ENCODE measurements at places on chromosomes 5 and 9.
A peak's percentile ranks its signal among the peaks of the same experiment; 100 is the strongest.

- DNase-seq: peak; percentile 47
Measured at GRCh38 chr9:71897577-71897976, 13.4 kb downstream of the ABHD17B start.

GRCh38 chr5:132019857-132020555 is 8.5 kb upstream of the ACSL6 start:
- no peak for DNase-seq

DNA sequence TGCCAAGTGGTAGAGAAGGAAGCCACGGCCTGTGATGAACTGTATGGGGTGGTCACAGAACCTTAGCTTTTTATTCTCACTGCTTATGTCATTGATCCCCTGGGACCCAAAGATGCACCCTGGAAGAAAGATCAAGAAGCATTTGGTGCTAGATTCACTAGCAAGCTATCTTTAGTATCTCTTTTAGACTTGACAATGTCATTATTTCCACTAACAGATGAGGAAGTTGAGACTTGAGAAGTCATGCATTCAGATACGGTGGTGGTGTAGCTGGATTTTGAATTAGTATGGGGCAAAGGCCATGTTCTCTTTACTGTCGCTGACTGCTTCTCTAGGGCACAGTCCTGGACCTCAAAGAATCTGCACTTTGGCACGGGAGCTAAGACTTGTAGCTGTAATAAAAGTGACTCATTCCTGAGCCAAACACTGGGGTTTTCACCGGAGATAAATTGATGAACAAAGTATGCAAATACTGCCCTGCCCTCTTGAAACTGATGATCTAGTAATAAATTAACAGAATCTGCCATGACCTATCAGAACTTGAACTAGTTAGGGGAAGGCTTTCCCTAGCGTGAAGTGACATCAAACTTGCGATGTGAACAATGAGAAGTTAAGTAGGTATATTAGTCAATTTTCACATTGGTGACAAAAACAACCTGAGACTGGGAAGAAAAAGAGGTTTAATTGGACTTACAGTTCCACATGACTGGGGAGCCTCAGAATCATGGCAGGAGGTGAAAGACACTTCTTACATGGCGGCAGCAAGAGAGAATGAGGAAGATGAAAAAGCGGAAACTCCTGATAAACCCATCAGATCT is 5.4 kb downstream of the GDA start:
- peak; percentile 47 for DNase-seq

DNA sequence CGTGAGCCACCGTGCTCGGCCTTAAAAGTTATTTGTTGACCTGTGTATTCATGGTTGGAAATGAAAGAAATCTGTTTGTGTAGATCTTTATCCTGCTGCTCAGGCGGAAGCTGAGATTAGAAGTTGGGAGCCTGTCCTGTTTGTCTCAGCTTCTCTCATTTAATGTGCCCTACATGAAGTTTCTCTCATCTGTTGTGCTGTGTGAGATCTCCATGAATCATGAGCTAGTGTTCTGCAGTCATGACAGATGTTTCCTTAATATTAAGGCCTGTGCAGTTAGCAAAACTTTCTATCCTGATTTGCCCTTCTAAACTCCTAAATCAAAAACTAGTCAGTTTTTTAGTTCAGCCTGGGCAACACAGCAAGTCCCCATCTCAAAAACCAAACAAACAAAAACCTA is 59.5 kb downstream of the FAM78A start:
- no peak for DNase-seq

- peak; percentile 9 for DNase-seq
Measured at GRCh38 chr5:64229163-64229774, 63.6 kb downstream of the RNF180 start.

GRCh38 chr5:176540476-176540899 is 3.3 kb upstream of the RNF44 start:
- no peak for DNase-seq

DNA sequence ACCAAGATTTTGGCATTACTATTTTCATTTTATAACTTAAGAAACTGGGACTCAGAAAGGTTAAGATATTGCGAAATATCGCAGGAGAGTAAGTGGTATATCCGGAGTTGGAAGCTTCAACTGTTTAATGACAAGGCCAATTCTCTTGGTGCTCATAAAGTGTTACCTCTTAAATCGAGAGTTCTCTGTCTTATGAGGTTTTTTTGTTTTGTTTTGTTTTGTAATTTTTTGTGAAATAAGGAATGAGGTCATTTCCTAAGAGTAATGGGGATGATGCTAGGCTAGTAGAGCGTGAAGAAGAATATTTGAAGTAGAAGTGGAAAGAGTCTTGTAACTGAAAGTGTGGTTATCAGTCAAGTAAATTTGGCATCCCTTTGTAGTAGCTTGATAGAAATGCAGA is 183.2 kb upstream of the DAB2 start:
- DNase-seq: peak; percentile 20

GRCh38 chr9:34387239-34387638 is 10.5 kb upstream of the MYORG start:
- no peak for DNase-seq

Measured in inflammatory macrophage treated with lipopolysaccharide for 4 hours (primary cell).